Esophagus squamous epithelium (tissue), 5 donors: ENCODE measurements at places on chromosomes 11 and 22.

- no peak for DNase-seq
These were observed 36.3 kb upstream of the SHISAL1 start for GRCh38 chr22:44348971-44349560.

- no peak for DNase-seq
These were observed 18.2 kb downstream of the CELF1 start for GRCh38 chr11:47534704-47535251.

- DNase-seq: no peak
These were observed 19.1 kb upstream of the KCNJ11 start for GRCh38 chr11:17407575-17407974.

DNA sequence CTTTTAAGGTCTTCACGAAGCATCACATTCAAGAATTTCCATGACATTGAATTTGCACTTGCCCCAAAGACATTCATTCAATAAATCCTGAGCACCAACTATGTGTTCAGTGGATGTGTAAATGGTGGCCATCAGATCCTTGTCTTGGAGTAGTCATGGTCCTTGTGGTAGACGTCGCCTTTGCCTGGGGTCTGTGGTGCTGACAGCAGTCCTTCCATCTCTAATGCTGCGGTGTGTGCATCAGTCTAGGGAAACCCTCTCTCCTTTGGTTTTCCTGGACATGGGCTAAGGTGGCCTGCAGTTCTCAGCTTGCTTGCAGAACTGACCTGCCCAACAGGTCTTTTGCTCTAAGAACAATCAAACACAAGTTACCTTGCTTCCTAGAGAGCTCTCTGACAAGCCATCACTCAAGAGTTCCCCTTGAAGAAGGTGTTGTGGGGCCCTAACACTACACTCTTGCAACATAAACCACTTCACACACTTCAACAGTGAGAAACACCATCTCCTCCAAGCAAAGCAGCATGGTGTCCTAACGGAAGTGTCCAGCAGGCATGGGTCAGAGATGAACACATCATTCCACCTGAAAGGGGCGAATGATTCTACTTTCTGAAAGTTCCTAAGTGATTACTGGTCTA is 72.1 kb downstream of the BUD13 start:
- no peak for DNase-seq

DNA sequence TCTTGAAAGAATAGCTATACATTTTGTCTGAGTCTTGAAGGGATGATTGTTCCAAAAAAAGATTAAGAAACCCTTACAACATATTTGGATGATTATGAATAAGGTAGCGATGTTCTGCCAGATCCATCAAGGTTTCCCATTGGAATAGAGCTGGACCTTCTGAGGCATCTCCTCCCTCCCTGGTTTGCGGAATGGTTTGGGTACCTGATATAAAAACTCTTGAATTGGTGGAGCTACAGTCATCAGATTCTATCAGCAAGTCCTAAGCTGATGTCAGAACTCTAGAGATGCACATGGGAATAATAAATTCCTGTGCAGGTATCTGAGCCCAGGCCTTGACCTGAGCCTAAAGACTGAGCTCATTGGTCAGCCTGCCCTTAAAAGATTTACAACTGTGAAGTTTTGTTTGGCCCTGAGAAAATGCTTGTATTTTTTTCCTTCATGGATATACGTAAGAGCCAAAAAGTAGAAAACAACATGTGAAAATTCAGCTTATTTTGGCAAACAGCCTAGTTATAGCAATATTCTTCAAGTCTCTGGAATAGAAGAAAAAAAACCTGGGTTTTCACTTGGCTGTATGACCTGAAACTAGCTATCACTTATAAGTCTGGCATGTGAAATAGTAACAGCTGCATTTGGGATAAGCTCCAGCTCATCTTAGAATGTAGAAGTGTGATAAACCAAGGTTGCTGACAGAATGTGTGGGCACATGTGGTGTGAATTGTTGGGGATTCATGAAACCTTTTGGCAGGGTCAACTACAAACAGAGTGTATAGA is 265.7 kb upstream of the CTSC start:
- no peak for DNase-seq

GRCh38 chr11:15057329-15057728 is 16.1 kb upstream of the CALCB start:
- no peak for DNase-seq

DNA sequence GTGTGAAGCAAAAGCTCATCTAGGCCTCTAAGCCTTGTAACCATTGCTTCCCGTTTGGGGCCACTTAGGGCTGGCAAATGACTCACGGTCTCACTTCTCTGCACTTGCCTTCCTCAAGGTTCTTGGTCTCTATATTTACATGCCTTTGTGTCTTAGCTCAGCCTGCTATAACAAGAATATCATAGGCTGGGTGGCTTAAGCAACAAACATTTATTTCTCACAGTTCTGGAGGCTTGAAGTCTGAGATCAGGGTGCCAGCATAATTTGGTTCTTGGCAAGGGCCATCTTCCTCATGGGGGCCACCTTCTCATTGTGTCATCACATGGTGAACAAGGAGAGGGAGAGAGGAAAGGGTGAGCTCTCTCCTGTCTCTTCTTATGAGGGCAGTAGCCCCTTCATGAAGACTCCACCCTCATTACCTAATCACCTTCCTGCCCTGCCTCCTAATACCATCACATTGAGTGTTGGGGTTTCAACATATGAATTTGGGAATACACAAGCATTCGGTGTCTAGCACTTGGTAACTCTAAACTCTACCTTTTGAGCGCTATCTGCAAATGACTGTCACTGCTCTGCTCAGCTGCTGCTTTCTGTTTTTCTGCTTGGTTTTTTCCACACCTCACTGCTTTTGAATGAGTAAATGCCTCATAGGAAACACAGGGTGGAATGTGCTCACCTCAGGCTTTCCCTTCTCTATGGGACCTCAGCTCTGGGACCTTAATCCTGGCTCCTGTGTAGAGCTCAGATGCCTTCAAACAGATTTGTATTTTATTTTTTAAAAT is 16.2 kb upstream of the ME3 start:
- DNase-seq: no peak

DNA sequence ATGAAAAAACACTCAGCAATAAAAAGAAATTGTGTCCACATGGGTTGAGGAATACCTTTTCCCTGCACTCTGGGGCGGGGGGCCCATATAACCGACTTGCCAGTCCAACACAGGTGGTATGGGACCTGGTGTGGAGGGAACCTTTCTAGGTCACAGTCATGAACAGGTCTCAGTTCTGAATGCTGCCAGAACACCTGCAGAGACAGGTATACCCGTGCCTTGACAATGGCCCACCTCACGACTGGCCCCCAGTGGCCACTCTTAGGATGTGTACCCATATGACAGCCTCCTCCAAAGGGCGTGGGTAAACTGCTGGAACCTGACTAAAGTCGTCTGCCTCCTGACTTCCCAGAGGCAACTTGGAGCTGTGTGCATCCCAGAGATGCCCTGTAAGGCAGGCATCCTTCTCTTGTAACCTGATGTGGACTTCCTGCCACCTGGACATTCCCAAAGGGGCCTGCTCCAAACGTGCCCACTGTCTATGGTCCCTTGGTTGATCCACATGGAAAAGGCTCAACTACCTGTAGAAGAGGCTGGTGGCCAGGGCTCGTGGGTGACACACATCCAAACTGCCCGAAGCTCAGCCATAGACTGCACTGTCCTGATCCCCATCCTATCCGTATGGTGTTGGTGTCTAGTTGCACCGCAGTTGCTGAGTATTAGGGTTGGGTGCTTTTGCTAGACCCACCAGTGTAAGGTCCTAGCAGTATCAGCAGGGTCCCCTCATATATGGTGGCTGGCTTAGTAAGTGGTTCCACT is 859.3 kb downstream of the BRD1 start:
- no peak for DNase-seq
